Activated T-helper 2 cell treated with anti-CD3 and anti-CD28 coated beads, Interferon-gamma antibody, Interleukin-2, Interleukin-4, amounts not matched to agents 10 μg/mL and 5 μg/mL and 100 μg/mL, durations not matched to agents 14 hours and 24 hours and 36 hours (primary cell): ENCODE measurements at places on chromosomes 2 and 18. TPM values are rescaled to one million over a fixed set of nuclear protein-coding genes. Genes with fewer than 3 reads are reported as not detected.

MTIF2 gene
- 40.2 and 42.7 TPM in 2 replicates for total RNA-seq

DNA sequence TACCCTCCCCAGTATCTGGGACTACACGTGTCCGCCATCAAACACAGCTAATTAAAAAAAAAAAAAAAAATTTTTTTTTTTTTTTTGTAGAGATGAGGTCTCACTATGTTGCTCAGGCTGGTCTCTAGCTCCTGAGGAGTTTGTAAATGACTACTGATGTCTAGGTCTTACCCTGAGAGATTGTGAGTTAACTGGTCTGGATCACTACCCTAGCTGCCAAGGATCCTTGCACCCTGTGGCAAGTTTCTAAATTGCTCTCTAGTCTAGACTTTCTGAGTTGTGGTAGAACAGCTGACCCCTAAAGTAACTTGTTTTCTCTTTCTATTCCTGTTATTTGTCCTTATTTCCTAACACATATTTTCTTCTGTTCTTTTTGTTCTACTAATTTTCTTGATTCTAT lies 44.5 kb downstream of the ABHD3 start:
- DNase-seq = no peak

EPC2 gene
- total RNA-seq = 24.6 and 25.4 TPM in 2 replicates

- DNase-seq = no peak
Measured at GRCh38 chr2:37627710-37628109, 43.7 kb downstream of the CDC42EP3 start.

GRCh38 chr2:106192752-106193689 lies 1.1 kb downstream of the UXS1 start:
- peak; percentile 37 for DNase-seq
